Stimulated activated naive CD8-positive, alpha-beta T cell treated with anti-CD3 and anti-CD28 coated beads, Interleukin-15, Interleukin-2, amounts not matched to agents 100 U/mL and 50 U/mL, for 24 hours (primary cell): ENCODE measurements at places on chromosomes 5 and 9.
A peak's percentile ranks its signal among the peaks of the same experiment; 100 is the strongest.

GRCh38 chr5:176854164-176854563 is 43.8 kb downstream of the UNC5A start:
- no peak for DNase-seq

DNA sequence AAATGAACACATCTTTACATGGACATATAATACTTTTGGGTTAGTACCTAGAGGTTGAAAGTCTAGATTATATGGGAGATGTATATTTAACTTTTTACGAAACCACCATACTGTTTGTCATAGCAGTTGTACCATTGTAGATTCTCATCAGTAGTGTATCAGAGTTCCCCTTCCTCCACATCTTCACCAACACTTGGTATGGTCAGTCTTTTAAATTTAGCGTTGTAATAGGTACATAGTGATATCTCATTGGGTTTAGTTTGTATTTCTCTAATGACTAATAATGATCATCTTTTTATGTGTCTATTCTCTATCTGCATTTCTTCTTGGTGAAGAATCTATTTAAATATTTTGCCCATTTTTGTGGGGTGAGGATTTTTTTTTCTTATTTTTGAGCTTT is 137.5 kb downstream of the NR3C1 start:
- no peak for DNase-seq

DNA sequence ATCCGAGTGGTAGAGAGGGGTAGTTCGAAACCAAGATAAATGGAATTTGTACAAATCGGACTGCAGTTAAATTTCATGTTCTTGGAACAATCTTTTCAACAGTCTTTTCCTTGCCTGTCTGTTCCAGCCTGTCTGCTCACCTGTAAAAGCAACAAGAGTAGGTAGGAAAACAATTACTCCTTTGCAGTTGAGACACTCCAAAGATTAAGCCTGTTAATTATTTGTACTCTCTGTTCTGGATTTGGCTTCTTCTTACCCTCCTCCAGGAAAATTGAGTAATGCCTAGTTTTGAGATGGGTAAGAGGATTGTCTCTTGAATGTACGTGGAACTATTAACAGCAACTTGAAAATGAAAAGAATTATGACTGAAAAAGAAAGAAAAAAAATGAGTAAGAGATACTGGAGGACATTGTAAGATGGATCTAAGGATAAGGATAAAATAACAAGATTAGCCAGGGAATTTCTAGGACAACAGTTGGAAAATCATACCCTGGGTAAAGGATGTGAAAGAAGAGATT is 24.3 kb downstream of the SPAAR start:
- DNase-seq = no peak

DNA sequence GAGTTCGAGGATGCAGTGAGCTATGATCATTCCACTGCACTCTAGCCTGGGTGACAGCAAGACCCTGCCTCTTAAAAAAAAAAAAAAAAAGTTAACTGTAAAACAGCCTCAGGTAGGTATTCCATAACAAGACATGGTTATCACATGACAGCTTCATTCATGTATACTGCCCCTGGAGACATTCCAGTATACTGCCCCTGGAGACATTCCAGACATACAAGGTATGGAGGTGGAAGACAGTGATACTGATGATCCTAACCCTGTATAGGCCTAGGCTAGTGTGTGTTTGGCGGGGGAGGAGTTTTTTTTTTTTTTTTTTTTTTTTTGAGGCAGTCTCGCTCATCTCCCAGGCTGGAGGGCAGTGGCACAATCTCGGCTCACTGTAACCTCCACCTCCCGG is 105.5 kb downstream of the RICTOR start:
- no peak for DNase-seq

DNA sequence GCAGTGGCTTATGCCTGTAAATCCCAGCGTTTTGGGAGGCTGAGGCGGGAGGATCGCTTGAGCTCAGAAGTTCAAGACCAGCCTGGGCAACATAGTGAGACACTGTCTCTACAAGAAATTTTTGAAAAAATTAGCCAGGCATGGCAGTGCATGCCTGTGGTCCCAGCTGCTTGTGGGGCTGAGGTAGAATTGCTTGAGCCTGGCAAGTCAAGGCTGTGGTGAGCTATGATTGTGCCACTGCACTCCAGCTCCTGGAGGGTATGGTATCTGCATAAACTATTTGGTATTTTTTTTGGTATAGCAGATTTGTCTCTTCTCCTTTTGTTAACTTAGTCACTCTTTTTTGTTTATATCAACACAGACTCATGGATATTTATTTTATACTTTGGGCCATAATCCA is 61.5 kb upstream of the TEX48 start:
- no peak for DNase-seq

DNA sequence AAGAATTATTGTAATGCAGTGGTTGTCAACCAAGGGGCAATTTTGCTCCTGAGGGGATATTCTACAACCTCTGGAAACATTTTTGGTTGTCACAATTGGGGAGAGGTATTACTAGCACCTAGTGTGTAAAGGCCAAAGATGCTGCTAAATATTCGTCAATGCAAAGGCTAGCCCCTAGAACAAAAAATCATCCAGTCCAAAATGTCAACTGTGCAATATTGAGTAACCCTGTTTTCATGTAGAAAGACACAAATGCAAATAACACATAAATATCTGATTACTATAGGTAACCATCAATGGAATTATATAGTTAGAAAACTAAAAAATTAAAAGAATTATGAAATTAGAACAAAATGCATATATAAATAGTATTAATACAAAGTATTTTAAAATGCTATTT is 26.1 kb downstream of the RNF145 start:
- DNase-seq = no peak

DNA sequence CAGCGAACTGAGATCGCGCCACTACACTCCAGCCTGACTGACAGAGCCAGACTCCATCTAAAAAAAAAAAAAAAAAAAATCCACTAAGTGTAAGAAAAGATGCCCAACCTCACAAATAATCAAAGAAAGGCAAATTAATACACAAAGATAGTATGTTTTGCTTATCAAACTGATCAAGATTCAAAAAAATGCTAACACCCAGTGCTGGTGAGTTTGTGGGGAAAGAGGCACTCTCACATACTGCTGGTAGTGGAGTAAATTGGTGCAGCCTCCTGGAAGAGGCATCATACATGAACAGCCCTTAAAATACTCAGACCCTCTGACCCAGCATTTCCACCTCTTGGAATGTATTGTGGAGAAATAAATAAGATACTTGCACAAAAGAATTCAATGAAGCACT is 70.2 kb upstream of the LMX1B start:
- no peak for DNase-seq

GRCh38 chr5:44809215-44809955 is 638 bp downstream of the MRPS30 start:
- DNase-seq = peak; percentile 47

GRCh38 chr9:134748591-134748990 is 107.0 kb downstream of the COL5A1 start:
- DNase-seq = no peak

- DNase-seq = no peak
Observed at GRCh38 chr5:181170237-181170825, 22.9 kb downstream of the OR2V2 start.

- no peak for DNase-seq
Observed at GRCh38 chr9:134213508-134213850, 49.1 kb upstream of the RNU6ATAC start.

DNA sequence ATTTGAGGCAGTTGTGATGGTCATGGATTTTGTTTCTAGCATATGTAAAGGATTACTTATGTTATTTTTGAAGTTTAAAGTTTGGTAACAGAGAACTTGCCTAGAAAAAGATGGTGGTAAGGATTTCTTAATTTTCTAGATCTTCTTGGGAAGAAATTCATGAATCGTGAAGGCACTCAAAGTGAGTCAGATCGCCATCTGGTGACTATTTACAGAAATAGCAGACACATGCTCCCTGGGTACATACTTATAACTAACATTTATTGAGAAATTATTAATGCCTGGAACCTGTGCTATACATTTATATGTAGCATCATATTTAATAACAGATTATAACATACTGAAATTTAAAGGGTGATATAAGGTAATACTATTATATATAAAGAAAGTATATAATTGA is 299.7 kb downstream of the IZUMO3 start:
- no peak for DNase-seq

GRCh38 chr9:114551750-114552685 is 35.6 kb upstream of the ATP6V1G1 start:
- DNase-seq = no peak

GRCh38 chr5:148729182-148729581 is 74.9 kb upstream of the HTR4 start:
- DNase-seq = no peak

DNA sequence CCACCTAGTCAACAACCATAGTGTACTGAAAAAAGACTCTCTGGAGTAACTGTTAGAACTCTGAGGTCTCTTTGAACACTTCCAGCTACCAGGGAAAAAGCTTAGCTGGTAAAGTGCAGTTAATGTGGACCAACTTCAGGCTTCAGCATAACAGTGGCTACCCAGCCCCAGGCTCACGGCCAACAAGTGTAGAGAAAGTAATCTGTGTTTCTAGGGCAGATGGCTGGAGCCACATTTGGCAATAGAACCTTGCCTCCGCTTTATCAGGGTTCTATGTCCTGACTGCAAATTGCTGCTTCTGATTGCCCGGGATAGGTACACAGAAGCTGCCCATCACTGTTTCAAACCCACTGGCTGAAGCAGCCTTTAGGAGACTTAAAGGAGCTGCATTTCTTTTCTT is 76.0 kb upstream of the SIMC1 start:
- no peak for DNase-seq

- no peak for DNase-seq
Observed at GRCh38 chr9:95777136-95777535, 98.4 kb upstream of the ERCC6L2 start.

DNA sequence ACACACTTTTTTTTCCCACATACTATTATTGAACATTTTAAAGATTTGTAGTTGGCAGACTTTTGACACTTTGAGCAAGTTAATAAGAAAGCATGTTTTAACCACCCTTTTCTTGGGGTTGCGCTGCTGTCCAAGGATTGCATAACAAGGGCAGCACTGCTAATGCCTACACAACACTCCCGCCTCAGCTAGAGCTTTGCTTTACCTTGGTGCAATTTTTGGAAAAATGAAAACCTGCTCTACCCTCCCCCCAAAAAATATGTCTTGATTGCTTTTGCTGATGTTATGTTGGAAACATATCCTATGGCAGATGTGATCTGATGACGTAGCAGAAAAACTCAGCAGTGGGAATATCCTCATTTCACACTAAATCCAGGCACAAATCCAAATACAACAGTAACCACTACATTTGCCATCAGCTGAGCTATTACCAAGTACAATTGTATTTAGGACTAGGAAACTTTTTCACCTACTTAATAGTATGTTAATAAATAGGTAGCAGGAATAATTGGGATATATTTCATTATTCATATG is 51.5 kb downstream of the UBE2R2 start:
- no peak for DNase-seq

- DNase-seq = no peak
Observed at GRCh38 chr5:112237456-112237855, 181.6 kb downstream of the EPB41L4A start.

DNA sequence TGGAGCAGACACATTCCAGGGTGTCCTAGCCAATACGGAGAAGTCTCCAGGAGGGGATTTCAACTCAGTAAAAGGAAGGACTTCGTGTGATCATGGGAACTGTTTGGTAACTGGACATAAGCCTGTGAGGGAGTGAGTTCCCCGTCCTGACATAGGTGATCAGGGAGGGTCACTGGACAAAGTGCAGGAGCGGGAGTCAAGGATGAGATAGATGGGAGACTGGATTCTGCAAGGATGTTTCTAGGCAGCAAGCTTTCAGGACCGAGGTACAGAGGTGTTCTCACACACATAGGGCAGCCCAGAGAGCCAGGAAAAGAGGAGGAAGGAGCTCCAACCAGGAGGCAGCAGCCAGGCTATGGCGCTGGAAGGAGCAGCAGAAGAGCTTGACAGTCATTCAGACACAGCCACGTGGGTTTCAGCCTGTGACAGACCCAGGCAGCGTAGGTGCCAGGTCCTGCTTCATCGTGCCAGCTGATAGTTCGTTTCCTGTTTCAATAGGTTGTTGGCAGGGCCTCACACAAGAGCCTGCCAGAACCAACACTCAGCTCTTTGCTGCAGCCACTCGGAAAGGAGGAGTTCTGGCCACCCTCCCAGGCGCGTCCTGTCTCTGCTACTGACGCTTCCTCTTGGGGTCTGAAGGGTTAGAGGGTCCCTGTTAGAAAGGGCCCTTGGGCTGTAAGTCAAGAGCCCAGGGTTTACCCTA is 84.1 kb downstream of the AMBP start:
- no peak for DNase-seq

- DNase-seq = no peak
Observed at GRCh38 chr9:38675211-38675610, 44.7 kb downstream of the FAM240B start.

DNA sequence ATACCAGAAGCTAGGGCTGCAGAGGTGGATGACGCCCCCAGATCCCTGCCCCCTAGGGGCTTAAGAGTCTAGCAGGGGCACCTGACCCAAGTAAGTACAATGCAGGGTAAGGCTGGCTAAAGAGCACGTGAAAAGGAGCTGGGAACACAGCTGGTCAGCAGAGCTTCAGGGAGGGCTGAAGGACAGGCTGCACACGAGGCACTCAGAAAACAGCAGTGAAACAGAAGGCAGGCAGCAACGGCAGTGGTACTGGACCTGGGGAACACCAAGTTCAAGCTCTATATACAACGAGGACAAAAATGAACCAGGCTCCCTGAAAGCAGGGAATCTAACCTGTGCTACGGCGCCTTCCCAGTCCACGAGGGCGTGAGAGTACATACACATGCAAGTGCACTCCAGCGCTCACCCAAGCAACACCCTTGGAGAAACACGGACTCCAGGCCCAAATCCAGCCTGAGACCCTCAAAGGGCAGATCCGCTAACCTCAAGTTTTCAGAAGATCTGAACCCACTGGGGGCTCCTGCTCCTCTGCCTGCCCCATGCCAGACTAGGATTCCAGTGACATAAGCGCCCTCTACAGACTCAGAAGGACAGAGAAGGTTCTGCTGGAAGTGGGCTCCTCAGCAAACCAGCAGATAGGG is 57.4 kb downstream of the PSMB7 start:
- no peak for DNase-seq

- no peak for DNase-seq
Observed at GRCh38 chr5:160054047-160054446, 45.1 kb downstream of the TTC1 start.

GRCh38 chr5:140261403-140262171 is 41.3 kb downstream of the PFDN1 start:
- no peak for DNase-seq

DNA sequence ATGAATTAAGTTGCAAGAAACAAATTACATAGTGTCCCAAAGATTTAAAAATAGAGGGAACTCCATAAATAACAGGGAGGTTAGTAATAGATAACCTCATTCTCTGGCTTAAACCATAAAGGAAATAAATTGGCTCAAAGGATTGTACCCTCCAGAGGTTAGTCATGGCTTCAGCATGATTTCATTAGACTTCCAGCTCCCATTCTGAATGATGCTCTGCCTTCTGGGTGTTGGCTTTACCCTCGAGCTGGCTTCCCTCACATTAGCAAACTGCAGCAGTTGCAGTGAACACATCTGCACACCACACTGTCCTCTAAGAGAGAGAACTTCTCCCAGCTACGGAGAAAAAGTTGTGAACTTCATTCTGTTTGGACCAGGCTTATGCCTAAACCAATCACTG is 70.4 kb downstream of the RGS7BP start:
- DNase-seq = no peak
